ENCODE measurements at places on chromosomes 4 and X.

DNA sequence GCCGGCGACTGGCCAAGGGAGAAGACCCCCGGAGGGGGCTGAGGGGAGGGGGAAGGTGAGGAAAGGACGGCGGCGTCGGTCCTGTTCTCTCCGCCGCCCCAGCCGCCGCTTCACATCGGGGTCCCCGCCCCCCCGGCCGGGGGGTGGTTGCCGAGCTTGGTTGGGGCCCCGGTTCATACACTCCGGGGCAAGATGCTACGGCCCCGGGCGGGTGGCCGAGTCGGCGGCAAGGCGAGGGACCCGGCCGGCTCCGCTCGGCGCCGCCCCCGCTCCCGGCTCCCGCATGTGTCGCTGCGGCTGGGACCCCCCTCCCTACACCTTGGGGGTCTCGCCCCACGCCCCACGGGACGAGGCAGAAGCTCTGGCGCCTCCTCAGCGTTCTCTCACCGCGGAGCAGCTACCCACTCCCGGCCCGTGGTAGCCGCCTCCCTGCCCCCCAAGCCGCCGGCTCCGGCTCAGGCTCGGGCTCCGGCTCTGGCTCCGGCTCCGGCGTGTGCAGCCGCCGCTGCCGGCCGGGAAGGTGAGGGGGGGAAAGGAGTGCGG lies 461 bp downstream of the FBXW7 start:
- peak; percentile 77 for DNase-seq

GRCh38 chr4:6498511-6499237 lies 26.3 kb upstream of the PPP2R2C start:
- peak; percentile 62 for DNase-seq

- DNase-seq = no peak
These were observed 2.1 kb downstream of the HHIP start for GRCh38 chr4:144648042-144648441.

DNA sequence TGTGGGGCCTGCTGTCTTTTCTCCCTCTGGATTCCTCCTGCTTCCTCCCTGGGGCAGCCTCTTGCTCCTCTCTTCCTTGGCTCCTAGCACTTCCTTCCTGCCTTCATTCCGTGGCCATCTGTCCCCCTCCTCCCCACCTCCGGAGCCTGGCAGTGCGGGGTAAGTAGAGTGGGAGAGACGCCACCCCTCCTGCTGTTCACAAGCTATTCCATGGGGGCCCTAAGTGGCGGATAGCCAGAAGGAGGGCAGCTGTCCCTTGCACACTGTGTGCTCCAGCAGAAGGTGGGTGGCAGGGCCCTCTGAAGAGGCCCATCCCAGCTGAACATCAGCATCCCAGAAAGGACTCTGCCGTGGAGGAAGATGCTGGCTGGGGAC lies 27.4 kb downstream of the CCNQ start:
- DNase-seq = no peak

DNA sequence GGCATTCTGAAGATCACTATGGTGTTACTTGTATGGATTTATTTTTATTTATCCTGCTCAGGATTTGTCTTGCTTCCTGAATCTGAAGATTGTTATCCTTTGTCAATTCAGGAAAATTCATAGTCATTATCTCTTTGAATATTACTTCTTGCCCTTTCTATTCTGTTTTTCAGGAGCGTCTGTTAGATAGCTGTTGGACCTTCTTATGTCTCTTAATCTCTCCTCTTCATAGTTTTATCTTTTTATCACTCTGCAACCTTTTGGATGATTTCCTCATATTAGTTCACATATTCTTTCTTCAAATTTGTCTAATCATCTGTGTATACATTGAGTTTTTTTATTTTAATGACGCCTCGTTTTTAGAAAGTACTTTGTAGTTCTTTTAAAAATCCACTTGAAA lies 19.6 kb downstream of the WDR19 start:
- DNase-seq = no peak

- DNase-seq = no peak
These were observed 27.1 kb upstream of the SLC25A6 start for GRCh38 chrX:1418901-1419544.

GRCh38 chrX:15719324-15719968 lies 18.6 kb upstream of the CA5B start:
- DNase-seq = no peak

DNA sequence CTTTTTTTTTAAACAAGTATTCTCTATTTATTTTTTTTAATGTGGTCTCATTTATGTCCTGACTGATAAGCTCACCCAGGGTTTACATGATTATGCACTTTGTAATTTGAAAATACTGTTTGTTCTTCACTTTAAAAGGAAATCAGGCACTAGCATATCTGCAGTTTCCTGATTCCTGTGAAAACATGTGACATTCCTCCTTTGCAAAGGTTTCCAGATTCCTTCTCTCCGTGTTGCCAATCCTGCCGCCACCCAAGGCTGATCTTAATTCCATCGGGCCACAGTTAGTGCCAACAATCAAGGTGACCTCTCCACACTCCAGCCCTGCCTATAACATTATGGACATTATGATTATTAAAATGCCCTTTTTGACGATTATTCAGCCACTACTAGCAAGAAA lies 225.4 kb downstream of the PCDH7 start:
- DNase-seq = no peak

DNA sequence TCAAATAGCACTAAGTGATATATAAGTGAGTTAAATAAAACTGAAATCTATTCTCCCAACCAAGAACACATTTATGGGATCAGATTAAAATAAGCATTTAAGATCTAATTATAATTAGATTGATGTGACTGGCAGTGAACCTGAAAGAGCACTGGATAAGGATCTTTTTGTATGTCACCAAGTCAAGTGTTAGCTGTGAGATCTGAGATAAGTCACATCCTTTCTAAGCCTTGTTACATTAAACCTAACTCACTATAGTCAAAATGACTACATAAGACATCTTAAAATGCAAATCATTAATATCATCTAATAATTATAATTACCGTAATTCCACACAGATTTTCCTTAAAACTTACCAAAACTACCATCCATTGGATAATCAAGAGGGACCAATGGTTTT lies 1.6 kb downstream of the CCNA2 start:
- DNase-seq = no peak

- no peak for DNase-seq
These were observed 69.7 kb downstream of the METTL14 start for GRCh38 chr4:118754890-118755289.

GRCh38 chrX:132022198-132022966 lies 720 bp upstream of the STK26 start:
- no peak for DNase-seq

DNA sequence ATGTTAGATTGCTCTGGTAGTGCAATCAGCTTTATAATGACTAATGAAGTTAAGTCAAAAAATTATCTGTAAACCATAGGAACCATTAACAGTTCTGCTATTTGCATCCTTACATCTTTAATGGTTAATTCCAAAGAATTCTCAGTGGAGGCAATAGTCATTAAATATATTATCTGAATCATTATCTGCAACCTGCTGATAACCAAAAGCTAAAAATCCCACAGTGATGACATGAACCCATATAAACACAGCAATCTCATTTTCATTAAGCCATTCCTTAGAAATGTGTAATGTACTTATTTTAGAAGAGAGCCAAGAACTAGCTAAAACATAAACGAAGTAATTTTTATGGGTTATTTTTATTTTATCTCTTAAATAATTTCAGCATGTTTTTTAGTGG lies 60.2 kb downstream of the MAGEB16 start:
- no peak for DNase-seq

DNA sequence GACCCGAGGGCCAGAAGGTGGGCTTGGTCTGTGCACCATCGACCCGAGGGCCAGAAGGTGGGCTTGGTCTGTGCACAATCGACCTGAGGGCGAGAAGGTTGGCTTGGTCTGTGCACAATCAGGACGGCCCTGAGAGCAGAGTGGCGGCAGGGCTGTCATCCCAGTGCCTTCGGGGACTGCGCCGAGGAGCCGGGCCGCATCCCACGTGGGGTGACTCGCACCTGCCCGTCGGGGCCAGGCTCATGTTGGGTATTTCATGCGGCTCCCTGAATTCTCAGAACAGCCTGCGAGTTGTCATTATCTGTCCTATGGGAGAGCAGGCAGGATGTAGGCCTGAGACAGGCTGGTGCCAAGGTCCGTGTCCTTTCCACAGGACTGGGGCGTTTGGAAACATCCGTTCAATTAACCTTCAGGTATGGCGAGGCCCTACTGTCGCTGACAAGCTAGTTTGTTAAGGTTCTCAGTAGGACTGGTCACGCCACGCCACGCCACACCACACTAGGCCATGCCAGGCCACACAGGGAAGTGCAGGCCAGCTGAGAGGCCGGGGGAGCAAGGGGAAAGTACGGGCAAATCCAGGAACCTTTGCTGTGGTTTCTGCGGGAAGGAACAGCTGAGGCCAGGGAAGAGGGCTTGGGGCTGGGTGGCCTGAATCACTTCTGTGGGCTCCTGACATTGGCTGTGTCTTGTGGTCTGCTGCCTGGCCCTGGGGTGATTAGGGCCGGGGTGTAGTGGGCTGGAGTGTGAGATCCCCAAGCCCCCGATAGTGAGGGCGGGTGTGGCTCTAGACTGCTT lies 182.9 kb downstream of the AFAP1 start:
- no peak for DNase-seq

DNA sequence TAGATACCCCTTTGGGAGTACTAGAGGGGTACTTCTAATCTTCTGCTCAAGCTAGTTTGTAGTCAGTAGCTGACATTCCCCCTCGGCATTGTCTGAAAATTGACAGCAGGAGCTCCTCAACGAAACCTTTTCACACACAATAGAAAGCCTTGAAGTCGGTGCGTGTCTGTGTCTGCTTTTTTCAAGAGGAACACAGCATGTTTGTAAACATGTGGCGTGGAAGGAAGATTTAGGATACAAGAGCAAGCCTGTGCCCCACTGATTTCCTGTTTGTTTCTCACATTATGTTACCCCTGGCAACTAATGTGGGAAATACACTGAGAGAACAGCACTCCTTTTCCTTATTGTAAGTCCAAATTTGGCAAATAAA lies 252.6 kb downstream of the ANKRD50 start:
- DNase-seq = no peak

- DNase-seq = no peak
These were observed 53.2 kb upstream of the C4orf54 start for GRCh38 chr4:99710681-99711345.

GRCh38 chr4:174138616-174139015 lies 144.9 kb downstream of the FBXO8 start:
- DNase-seq = no peak

GRCh38 chr4:68738036-68738435 lies 67.6 kb upstream of the UGT2B15 start:
- no peak for DNase-seq
